H1 (cell line): ENCODE measurements at places on chromosomes 3 and 15.

- no peaks in the 10 kb centered on the region for H3K36me3 ChIP-seq
- H3K4me3 ChIP-seq = no peak overlapping the region
- H3K4me1 ChIP-seq = no peaks in the 10 kb centered on the region
- DNase-seq = no peak
- H3K27me3 ChIP-seq = no peaks in the 10 kb centered on the region
Observed at GRCh38 chr15:44471885-44472455, 44.5 kb downstream of the CTDSPL2 start.

GRCh38 chr15:53247041-53247708 lies 457.0 kb upstream of the ONECUT1 start:
- no peak for DNase-seq
- no peak overlapping the region for H3K27ac ChIP-seq
- no peaks in the 10 kb centered on the region for H3K36me3 ChIP-seq
- H3K4me1 ChIP-seq = no peaks in the 10 kb centered on the region
- no peaks in the 10 kb centered on the region for H3K27me3 ChIP-seq

- no peaks in the 10 kb centered on the region for H3K36me3 ChIP-seq
- no peaks in the 10 kb centered on the region for H3K27me3 ChIP-seq
- H3K4me1 ChIP-seq = no peaks in the 10 kb centered on the region
- no peak overlapping the region for H3K4me3 ChIP-seq
- DNase-seq = no peak
Observed at GRCh38 chr3:110227991-110228390, 843.6 kb upstream of the NECTIN3 start.

DNA sequence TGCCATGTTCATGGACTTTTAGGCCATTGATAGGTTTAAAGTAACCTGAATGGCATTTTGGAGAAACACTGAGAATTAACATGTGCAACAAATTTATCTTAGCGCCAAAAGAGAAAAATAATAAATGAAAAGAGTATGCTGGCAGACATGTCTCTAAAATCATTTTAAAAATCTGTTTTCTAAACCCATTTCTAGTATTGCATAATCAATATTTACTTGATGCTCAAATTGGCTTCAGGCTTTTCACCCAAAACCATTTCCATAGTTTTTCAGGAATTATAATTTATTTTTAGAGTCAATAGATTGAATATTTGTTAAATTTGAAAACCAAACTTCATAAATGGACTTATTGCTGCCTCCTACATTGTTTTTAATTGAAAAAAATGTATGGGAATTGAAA lies 423.0 kb downstream of the PLOD2 start:
- no peaks in the 10 kb centered on the region for H3K36me3 ChIP-seq
- no peaks in the 10 kb centered on the region for H3K4me1 ChIP-seq
- no peak overlapping the region for H3K27ac ChIP-seq
- H3K27me3 ChIP-seq = no peaks in the 10 kb centered on the region
- H3K4me3 ChIP-seq = no peak overlapping the region

GRCh38 chr3:40737343-40737742 lies 212.6 kb downstream of the ZNF621 start:
- no peak overlapping the region for H3K27ac ChIP-seq
- no peak for DNase-seq
- H3K4me1 ChIP-seq = no peaks in the 10 kb centered on the region
- H3K36me3 ChIP-seq = no peaks in the 10 kb centered on the region
- peaks cover 2% of the 10 kb centered on the region; the same call in 1 of the 2 replicates for H3K27me3 ChIP-seq
- H3K4me3 ChIP-seq = no peak overlapping the region

DNA sequence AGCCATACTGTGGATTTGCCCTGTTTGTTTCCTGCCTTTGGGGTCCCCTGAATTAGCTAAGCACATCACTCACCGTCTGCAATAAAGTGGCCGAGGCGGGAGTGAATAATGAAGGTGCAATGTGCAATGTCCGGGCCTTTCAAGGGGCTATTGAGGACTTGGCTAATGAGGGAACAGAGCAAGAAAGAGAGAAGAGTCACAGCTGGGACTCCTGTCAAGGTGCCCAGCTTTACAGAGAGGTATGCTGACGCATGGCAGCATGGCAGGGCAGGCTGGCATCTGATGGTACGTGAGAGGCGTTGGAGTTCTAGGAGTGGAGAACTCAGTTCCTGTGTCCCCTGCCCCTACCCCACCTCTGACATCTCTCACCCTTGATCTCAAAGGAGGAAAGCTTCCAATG lies 13.8 kb upstream of the ATP2B2 start:
- H3K27ac ChIP-seq = no peak overlapping the region
- no peaks in the 10 kb centered on the region for H3K4me1 ChIP-seq
- no peaks in the 10 kb centered on the region for H3K36me3 ChIP-seq
- no peaks in the 10 kb centered on the region for H3K27me3 ChIP-seq

- H3K27me3 ChIP-seq = no peaks in the 10 kb centered on the region
- no peak overlapping the region for H3K27ac ChIP-seq
- no peak for DNase-seq
- H3K4me3 ChIP-seq = no peak overlapping the region
- H3K36me3 ChIP-seq = no peaks in the 10 kb centered on the region
- no peaks in the 10 kb centered on the region for H3K4me1 ChIP-seq
Observed at GRCh38 chr3:41751597-41751996, 210.3 kb downstream of the ULK4 start.

GRCh38 chr3:21704796-21705195 lies 46.2 kb downstream of the ZNF385D start:
- H3K36me3 ChIP-seq = no peaks in the 10 kb centered on the region
- H3K27me3 ChIP-seq = no peaks in the 10 kb centered on the region
- no peaks in the 10 kb centered on the region for H3K4me1 ChIP-seq
- H3K4me3 ChIP-seq = no peak overlapping the region
- no peak overlapping the region for H3K27ac ChIP-seq
- DNase-seq = no peak

- no peak for DNase-seq
- no peaks in the 10 kb centered on the region for H3K4me1 ChIP-seq
- no peak overlapping the region for H3K27ac ChIP-seq
- no peaks in the 10 kb centered on the region for H3K36me3 ChIP-seq
- H3K27me3 ChIP-seq = no peaks in the 10 kb centered on the region
Observed at GRCh38 chr15:55823191-55823670, 80.3 kb upstream of the PRTG start.

DNA sequence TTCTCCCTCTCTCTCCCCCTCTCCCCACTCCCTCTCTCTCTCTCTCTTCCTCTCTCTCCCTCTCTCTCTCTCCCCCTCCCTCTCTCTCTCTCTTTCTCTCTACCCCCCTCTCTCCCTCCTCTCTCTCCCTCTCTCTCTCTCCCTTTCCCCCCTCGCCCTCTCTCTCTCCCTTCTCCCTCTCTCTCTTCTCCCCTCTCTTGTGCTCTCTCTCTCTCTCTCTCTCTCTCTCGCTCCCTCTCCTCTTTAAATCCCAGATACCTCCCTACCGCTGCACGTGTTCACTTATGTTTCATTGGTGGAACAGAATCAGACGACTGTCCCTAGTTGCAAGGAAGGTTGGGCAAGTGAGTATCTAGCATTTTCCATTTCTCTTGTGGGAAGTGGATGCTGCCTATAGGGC lies 166.5 kb downstream of the EBLN2 start:
- no peaks in the 10 kb centered on the region for H3K27me3 ChIP-seq
- no peaks in the 10 kb centered on the region for H3K36me3 ChIP-seq
- H3K27ac ChIP-seq = no peak overlapping the region
- no peaks in the 10 kb centered on the region for H3K4me1 ChIP-seq

- H3K27me3 ChIP-seq = no peaks in the 10 kb centered on the region
- no peaks in the 10 kb centered on the region; the same call in 1 of the 2 replicates for H3K4me1 ChIP-seq
- no peak overlapping the region for H3K4me3 ChIP-seq
- DNase-seq = no peak
Observed at GRCh38 chr3:50385754-50386153, 26.4 kb upstream of the TMEM115 start.

GRCh38 chr15:35871282-35871681 lies 325.3 kb upstream of the DPH6 start:
- no peaks in the 10 kb centered on the region for H3K4me1 ChIP-seq
- DNase-seq = no peak
- no peak overlapping the region for H3K27ac ChIP-seq
- no peaks in the 10 kb centered on the region for H3K27me3 ChIP-seq
- H3K4me3 ChIP-seq = no peak overlapping the region

GRCh38 chr3:28924744-28925360 lies 356.0 kb upstream of the RBMS3 start:
- no peaks in the 10 kb centered on the region for H3K36me3 ChIP-seq
- no peaks in the 10 kb centered on the region for H3K27me3 ChIP-seq
- H3K4me1 ChIP-seq = no peaks in the 10 kb centered on the region
- DNase-seq = no peak
- no peak overlapping the region for H3K4me3 ChIP-seq

GRCh38 chr3:120393243-120393642 lies 44.1 kb upstream of the LRRC58 start:
- peaks cover 31% of the 10 kb centered on the region for H3K36me3 ChIP-seq
- DNase-seq = no peak
- H3K4me1 ChIP-seq = no peaks in the 10 kb centered on the region
- H3K4me3 ChIP-seq = no peak overlapping the region
- no peaks in the 10 kb centered on the region for H3K27me3 ChIP-seq

DNA sequence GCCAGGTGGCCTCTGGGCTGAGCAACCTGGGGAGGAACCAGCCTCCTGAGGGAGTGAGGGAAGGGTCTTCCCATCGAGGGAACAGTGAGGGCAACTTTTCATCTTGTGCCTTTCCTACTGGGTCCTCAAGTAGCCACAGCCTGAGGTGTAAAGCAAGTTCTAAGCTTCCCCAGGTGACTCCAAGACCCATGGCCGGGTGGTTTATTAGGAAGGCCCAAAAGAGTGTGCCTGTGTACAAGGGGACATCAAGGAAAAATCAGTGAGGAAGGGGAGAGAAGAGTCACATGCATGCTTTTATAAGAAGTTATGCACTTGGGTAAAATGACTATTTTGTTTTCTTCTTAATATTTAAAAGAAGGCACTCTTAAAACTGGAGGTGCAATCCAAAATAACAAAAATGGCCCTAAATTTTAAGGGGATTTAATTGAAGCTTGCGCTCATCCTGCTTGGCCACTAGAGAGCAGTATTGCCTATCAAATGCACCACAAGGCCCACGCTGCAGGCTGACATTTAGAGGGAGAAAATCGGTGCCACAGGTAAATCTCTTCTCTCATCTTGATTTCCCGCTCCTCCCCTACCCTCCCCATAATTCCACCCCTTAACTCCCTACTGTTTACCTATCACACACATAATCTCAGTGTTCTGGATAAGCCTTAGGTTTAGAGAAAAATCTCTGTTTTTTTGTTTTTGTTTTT lies 6.7 kb downstream of the NANOGP8 start:
- no peaks in the 10 kb centered on the region; the same call in 1 of the 2 replicates for H3K27me3 ChIP-seq
- H3K27ac ChIP-seq = 0 out of 2 replicates have a peak overlapping the region, but pooled peaks have one; percentile 4
- H3K4me1 ChIP-seq = no peaks in the 10 kb centered on the region

- no peak overlapping the region for H3K27ac ChIP-seq
- no peak for DNase-seq
- peaks cover 5% of the 10 kb centered on the region for H3K4me1 ChIP-seq
- H3K27me3 ChIP-seq = no peaks in the 10 kb centered on the region
- H3K4me3 ChIP-seq = no peak overlapping the region
- no peaks in the 10 kb centered on the region for H3K36me3 ChIP-seq
Observed at GRCh38 chr3:176428552-176428951, 768.7 kb downstream of the TBL1XR1 start.

DNA sequence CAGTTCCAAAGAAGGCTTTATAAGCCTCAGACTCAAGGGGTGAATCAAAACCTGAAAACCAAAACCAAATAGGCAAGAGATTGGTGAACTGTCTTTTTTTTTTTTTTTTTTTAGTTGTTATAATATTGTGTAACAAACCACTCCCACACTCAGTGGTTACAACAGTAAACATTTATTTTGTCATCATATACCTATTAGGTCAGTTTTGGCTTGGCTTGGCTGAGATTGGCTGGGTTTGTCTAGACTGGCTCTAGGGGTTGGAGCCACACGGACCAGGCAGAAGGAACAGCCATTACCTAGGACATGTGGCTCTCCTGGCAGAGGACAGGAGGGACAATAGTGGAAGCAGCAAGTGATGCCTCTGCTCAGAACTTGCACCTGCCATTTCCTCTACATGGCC lies 26.4 kb upstream of the RYR3 start:
- H3K36me3 ChIP-seq = no peaks in the 10 kb centered on the region
- H3K4me1 ChIP-seq = no peaks in the 10 kb centered on the region
- DNase-seq = no peak
- no peak overlapping the region for H3K27ac ChIP-seq
- H3K4me3 ChIP-seq = no peak overlapping the region
- H3K27me3 ChIP-seq = no peaks in the 10 kb centered on the region

- peaks cover 1% of the 10 kb centered on the region for H3K27me3 ChIP-seq
- H3K27ac ChIP-seq = no peak overlapping the region
- no peak overlapping the region for H3K4me3 ChIP-seq
- DNase-seq = no peak
Observed at GRCh38 chr3:107382631-107383030, 5.4 kb downstream of the CCDC54 start.

DNA sequence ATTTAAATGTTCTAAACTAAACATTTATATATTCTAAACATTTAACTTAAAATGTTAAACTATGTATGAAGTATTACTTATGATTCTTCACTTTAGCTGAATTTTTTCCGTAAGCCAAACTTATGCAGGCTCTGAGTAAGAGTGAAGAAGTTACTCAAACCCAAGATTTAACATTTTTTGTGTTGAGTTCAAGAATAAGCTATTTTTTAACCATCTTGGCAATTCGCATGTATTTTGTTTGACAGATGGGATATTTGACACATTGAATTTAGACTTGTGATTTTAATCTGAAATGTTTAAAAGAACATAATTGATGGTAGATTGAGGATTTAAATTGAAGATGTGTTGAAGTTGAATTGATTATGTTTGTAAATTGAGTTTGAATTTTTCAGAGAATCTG lies 14.6 kb upstream of the PPP2R3A start:
- H3K36me3 ChIP-seq = no peaks in the 10 kb centered on the region
- H3K27ac ChIP-seq = no peak overlapping the region

DNA sequence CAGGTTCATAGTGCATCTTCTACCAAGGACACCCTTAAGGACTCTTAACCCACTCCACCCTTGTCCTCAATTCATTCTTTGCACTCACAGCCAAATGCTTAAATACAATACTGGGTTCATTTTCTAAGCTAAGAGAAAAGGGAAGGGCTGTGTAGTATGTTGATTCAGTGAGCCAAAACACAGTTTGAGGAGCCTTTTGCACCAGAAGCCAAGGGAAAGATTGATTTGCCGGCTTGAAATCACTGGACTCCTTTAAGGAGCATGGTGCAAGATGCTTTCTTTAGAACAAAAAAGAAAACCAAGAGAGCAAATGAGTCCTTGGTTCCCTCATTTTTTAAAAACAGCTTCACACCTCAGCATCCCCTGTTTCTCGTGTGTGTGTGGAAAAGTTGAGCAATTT lies 47.8 kb downstream of the BOC start:
- H3K4me3 ChIP-seq = no peak overlapping the region
- H3K36me3 ChIP-seq = no peaks in the 10 kb centered on the region
- no peak for DNase-seq

GRCh38 chr3:57709559-57709958 lies 16.7 kb upstream of the DENND6A start:
- H3K27me3 ChIP-seq = no peaks in the 10 kb centered on the region
- H3K4me3 ChIP-seq = no peak overlapping the region
- no peaks in the 10 kb centered on the region for H3K36me3 ChIP-seq
- no peak for DNase-seq
- no peak overlapping the region for H3K27ac ChIP-seq
